ENCODE measurements at places on chromosomes 6 and 20.
A peak's percentile ranks its signal among the peaks of the same experiment; 100 is the strongest.

DNA sequence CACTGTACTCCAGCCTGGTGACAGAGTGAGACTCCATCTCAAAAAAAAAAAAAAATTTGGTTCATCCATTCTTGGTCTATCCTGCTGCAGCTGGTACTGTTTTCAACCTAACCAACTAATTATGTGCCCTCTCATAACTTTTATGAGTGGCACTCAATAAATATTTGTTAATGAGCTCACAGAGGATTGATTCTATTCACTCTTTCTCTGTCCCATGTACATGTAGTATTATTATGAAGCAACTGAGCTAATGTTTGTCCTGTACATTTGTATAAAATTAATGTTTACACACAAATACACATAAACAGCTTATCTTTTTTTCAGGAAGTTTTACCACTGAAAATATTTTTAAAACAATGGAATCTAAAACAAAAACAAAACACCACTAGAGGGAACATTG, 10.1 kb downstream of the RIPOR2 start:
- no peak for DNase-seq

- no peak for DNase-seq
Observed at GRCh38 chr6:148629592-148630465, 117.0 kb upstream of the UST start.

GRCh38 chr20:50188879-50189680, 1.6 kb upstream of the CEBPB start:
- no peak for DNase-seq

- DNase-seq = no peak
Observed at GRCh38 chr6:2077826-2078225, 167.6 kb downstream of the GMDS start.

GRCh38 chr6:122042960-122043735, 356.3 kb upstream of the HSF2 start:
- DNase-seq = no peak

- peak; percentile 10 for DNase-seq
Observed at GRCh38 chr6:85641522-85641896, 1.2 kb downstream of the SYNCRIP start.

GRCh38 chr20:10524643-10525042, 89.5 kb downstream of the SLX4IP start:
- peak; percentile 34 for DNase-seq

GRCh38 chr6:40210628-40211056, 276.4 kb upstream of the MOCS1 start:
- DNase-seq = no peak

- no peak for DNase-seq
Observed at GRCh38 chr6:48139818-48140614, 29.0 kb upstream of the PTCHD4 start.

GRCh38 chr6:134031696-134032255, 20.6 kb downstream of the SLC2A12 start:
- DNase-seq = no peak

DNA sequence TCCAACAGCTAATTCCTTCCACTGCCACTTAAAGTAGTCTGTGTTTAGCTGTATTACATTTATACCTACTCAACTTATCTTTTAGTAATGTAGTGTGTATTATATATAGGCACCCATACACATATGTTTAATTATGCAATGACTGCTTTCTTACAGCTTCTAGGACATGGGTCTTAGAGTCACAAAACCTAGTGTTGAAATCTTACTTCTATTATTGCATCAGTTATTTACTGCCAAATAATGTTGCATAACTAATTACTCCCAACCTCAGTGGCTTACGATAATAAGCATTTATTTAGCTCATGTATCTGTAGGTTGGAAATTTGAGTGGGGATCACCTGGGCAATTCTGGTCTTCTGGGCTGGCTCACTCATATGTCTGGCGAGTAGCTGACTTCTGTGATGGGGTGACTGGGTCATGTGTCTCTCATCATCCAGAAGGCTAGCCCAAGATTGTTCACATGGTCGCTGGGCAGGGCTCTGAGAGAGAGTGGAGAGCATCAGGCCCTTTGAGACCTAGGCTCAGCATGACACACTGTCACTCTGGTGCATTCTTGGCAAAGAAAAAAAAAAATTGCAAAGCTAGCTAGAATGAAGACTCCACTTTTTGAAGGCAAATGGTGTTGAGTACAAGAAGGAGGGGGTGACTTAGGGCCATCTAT, 187.0 kb downstream of the PLCB1 start:
- no peak for DNase-seq

DNA sequence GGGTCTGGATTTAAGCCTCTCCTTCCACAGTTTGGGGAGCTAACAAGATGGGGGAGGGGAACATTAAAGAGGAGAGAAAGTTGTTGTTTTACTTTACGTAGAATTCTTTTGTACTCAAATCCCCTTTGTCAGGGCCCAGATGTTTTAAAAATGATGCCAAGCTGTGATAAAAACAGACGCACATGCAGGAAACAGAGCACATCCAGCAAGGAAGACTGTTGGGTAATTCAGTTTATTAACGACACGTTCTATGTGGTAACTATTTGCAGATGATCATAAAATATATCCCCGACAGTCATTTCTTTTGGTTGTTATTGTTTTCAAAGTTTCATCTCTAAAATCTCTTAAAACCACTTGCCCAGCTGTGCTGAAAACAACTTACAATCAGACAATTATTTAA, 307.0 kb upstream of the PRDM1 start:
- DNase-seq = no peak

DNA sequence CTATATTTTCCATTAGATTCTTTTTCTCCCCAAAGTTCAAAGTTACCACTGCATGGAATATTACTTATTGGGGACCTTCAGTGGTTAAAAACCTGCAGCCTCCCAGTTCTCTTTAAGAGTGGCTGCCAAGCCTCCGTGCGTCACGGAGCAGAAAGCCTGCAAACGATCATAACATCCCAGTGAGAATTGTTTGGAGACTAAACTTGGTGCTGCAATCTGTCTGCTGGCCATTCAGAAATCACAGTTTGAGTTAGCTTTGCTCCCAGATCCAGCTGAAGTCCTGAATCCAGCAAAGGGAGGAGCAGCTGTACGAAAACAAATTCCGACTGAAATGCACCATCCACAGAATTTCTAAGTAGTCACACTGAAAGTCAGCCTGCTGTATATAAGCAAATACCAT, 213.5 kb upstream of the PDE10A start:
- no peak for DNase-seq

- DNase-seq = no peak
Observed at GRCh38 chr6:116691154-116691553, 10.1 kb downstream of the KPNA5 start.

- DNase-seq = no peak
Observed at GRCh38 chr6:44622956-44623355, 235.4 kb downstream of the CDC5L start.

DNA sequence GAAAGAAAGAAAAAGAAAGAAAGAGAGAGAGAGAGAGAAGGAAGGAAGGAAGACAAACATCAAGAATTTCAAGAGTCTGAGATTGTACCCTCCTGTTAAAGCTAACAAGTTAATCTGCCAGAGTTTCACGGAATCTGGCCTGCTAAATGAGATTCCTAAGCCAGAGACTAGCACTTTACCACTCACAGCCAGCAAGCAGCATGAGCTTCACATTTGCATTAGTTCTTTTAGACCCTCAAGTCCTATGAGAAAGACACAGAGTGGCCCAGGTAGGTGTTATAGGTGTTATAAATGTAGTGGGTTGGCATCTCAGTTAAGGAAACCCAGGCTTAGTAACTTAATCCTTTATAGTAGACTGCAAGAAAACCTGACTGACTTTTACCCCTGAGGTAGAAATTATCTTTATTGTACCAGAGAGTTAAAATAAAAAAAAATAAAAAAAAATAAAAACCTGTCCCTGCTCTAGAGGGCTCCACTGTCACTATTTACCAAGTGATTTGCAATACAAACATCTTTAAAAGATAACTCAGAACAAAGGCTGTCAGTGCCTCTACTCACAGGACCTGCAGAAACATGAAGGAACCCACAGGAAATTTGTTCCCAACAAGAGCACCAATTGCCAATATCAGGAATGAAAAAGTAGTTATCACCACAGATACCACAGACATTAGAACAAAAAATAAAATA, 9.7 kb upstream of the IBTK start:
- no peak for DNase-seq

DNA sequence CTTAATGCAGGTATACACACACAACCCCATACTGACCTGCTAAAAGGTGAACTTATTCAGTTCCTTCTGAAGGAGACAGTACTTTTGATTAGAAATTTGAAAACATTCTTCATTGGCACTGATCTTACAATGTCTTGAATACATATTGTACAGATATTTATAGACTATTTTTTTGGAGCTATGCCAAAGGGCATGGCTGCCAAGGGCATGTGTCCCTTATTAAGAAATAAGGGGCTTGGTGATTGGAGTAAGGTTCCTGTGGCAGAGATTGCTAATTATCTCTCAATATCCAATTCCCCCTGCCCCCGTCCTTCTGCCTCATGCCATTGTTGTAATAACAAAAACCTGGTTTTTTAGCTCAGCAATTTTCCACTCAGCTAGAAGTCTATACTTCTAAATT, 355.9 kb downstream of the FARS2 start:
- no peak for DNase-seq

GRCh38 chr6:352896-353470, 38.6 kb upstream of the IRF4 start:
- DNase-seq = no peak

DNA sequence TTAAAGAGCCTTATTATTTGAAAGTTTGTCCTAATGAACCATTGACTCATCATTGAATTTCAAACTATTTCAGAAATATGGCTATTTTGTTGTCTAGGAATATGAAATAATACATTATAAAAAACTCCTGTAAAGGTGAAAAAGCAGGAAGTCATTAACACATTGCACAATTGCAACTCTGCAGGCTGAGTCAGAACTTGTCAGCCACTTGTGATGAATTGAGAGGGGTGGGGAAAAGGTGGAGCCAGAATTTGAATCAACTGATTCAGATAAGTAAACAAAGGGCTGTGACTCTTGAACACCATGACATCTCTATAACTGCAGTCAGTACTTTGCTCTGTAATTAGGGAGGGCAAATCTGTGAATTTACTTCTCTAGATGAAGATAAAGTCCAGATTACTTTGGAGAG, 6.0 kb downstream of the C6orf141 start:
- no peak for DNase-seq

GRCh38 chr6:113672491-113673149, 184.5 kb upstream of the MARCKS start:
- DNase-seq = peak; percentile 56

- DNase-seq = no peak
Observed at GRCh38 chr6:29827579-29828470, at the start of gene HLA-G. HLA-G (plus strand) TSS chr6:29827825; CDS start chr6:29827845, 20 bp downstream.

DNA sequence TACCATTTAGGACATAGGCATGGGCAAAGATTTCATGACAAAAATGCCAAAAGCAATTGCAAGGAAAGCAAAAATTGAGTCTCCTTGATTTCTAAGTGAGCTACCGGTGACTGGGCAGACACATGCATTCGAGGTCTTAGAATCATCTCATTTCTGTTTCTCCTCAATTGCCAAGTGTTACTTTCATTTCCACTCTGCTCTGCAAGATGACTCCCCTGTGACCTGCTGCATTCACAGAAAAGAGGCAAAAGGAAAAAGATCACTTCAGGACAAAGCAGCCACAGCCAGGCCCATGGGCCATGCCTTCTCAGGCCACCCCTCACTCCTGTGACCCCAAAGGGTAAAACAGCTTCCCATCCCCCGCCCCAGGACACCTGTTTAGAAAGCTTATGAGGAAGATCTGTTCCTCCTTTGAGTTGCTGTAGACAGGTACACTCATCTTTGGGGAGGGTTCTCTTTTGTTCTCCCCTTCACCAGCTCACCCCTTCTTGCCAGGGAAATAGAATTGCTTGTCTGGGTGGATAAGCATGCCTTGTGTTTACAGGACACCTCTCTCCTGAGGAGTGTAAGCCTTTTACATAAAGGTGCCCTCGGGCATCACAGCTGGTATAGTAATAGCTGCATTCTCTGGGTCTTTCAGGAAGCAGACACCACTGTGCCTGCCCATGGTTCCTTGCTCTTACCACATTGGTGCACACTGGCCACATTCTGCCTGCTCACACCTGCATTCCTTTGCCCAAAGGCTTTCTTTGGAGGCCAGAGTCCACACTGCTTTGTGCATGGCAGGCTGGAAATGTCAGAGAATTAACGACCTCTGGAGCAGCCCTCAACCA, 105.0 kb downstream of the SLC24A3 start:
- DNase-seq = no peak

DNA sequence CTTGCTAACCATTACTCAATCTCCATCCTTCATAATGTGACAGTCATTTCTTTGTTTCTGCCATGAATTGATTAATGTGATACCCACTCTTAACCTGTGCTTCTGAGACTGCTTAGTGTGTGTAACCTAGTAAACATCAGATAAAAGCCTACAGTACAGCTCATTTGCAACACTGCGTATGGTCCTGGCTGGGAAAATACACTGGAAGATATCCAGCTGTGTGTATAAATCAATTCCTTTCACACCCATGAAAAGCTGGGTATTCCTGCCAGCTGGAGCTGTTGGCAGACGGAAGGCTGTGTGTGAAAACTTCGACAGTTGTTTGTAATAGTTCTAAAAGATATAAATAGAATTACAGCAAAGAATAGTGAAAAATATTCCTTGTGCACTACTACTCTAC, 509.2 kb downstream of the FRK start:
- DNase-seq = peak; percentile 89

DNA sequence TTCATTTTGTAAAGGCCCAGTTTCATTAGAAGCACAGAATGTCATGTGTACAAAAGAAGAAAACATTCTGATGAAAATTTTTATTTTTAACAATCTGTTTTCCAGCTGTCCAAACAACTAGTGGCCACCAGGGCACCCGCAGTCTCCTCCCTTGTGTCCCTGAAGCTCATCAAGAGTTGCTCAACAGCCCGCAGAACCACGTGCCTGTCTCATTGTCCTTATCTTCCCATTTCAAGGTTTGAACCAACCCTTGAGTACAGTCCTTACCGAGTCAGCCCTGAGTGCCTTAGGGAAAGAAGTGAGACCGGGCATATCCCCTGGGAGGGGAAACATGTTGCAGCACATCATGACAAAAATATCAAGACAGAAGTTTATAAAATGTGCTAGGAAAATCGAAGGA, 15.9 kb upstream of the ZNF133 start:
- DNase-seq = no peak

- no peak for DNase-seq
Observed at GRCh38 chr6:123770247-123770949, 33.3 kb upstream of the NKAIN2 start.

DNA sequence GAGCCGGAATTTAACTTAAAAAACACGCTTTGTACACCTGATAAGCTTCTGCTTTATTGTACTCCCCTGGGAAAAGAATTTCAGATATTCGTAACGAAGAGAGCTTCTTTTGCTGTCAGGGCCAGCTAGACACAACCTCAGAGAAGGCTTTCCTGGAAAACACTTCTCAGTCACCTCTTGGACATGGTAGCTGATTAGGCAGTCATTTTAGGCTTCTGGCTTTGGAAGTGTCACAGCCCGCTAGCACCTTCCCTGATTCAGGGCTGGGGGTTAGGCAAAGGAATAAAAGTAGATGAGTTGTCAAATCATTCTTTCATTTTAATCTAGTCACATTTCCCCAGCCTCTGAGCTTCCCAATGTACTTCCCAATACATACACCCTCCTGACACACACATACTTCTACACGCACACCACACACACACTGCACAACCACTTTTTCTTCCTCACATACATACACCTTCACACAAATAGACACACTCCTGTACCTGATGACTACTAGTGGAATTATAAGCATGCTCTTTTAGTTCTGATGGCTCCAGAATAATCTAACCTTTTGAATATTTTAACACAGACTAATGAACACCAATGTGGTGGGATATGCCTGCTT, 34.9 kb upstream of the TINAG start:
- DNase-seq = no peak

GRCh38 chr6:40723967-40724366, 136.8 kb upstream of the LRFN2 start:
- DNase-seq = peak; percentile 47

- no peak for DNase-seq
Observed at GRCh38 chr6:167685654-167686053, 141.1 kb upstream of the AFDN start.

All from SK-N-DZ (cell line).